ENCODE measurements at places on chromosomes 6 and 20.

DNA sequence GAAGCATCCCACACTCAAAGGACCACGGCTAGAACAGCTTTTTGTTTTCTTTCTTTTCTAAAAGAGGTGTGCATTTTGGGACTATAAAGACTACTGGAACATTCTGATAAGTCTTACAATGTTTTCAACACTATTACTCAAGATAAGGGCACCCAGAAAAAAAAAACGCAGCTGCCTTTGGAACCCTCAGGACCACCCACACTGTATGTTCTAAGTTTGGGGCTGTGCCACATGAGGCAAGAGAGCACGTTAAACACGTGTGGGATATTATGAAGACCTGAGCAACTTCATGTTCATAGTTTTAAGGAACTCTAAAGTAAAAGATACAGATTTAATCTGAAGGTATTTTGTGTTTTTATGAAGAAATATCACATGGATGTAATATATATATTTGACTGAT lies 204.6 kb downstream of the FOXC1 start:
- no peak for DNase-seq

- DNase-seq: no peak
Measured at GRCh38 chr6:125811259-125811658, 20.5 kb downstream of the NCOA7 start.

GRCh38 chr6:130032758-130033340 lies 14.5 kb downstream of the L3MBTL3 start:
- DNase-seq: no peak

- DNase-seq: no peak
Measured at GRCh38 chr20:32709632-32710121, 33.6 kb downstream of the COMMD7 start.

DNA sequence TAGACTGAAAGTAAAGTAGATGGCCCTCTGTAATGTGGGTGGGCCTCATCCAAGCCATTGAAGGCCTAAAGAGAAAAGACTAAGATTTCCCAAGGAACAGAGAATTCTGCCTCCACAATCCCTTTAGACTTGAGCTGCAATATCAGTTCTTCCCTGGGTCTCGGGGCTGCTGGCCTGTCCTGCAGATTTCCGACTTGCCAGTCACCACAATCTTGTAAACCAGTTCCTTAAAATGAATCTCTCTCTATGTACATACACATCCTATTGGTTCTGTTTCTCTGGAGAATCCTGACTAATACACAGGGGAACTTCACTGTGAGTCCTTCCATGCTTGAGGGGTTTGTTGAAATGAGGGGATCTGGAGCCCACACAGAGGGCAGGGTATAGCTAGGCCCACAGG lies 12.9 kb downstream of the CCDC170 start:
- DNase-seq: no peak

DNA sequence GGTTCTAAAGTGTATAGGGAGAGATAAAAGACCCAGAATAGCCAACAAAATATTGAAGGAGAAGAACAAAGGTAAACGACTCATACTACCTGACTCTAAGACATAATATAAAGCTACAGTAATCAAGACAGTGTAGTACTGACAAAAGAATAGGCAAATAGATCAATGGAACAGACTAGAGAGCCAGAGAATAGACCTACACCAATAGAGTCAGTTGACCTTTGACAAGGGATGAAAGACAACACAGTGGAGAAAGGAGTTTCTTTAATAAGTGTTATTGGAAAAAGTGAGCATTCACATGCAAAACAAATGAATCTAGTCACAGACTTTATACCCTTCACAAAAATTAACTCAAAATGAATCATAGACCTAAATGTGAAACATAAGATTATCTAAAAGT lies 96.4 kb downstream of the ISM1 start:
- no peak for DNase-seq

GRCh38 chr6:6907286-6907685 lies 200.5 kb upstream of the RREB1 start:
- DNase-seq: no peak

- DNase-seq: peak; percentile 32
Measured at GRCh38 chr6:3849681-3850450, 693 bp downstream of the FAM50B start.

- DNase-seq: no peak
Measured at GRCh38 chr6:144820270-144820669, 535.1 kb downstream of the UTRN start.

- DNase-seq: no peak
Measured at GRCh38 chr20:24499472-24499871, 30.0 kb downstream of the SYNDIG1 start.

- no peak for DNase-seq
Measured at GRCh38 chr20:24683676-24684075, 214.2 kb downstream of the SYNDIG1 start.

DNA sequence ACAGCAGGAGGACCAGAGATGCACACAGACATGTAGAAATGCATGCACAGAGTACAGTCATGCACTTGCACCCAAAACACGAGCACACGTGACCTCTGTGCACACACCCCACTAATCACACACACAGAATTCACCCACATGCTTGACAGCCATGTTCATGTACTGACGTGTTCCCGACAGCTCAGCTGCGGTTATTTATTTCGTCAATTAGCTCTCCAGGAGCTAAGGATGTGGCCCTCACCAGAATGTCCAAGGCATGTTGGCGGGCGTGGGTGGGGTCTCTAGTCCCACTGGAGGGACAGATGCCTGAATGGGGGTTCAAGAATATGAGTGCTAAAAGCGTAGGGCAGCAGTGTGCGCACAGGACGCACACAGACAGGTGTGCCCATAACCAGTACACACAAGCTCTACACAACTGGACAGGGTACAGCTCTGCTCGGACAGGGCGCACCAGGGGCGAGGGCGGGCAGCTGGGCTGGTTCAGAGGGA lies 571 bp upstream of the PRPF6 start:
- DNase-seq: no peak

DNA sequence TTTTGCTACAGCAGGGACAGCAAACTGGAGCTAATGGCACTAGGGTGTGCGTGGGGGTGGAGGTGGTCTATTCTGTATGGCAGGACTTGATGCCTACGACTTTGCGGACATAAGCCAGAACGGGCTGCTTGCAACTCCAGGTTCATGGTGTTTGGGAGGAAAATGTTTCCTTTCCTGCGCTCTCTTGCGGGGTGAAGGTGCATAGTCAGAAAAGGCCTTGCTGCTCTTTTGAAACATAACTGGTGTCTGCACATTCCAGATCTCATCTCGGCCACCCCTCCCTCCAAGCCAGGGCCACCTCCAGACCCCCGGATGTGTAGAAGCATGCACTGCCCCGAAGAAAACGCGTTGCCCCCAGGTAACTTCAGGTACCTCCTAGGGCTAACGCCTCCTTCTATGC lies 8.1 kb downstream of the FOXA2 start:
- no peak for DNase-seq

GRCh38 chr20:4898282-4899244 lies 102.7 kb downstream of the SLC23A2 start:
- peak; percentile 97 for DNase-seq

- DNase-seq: no peak
Measured at GRCh38 chr20:22619806-22620205, 35.4 kb upstream of the FOXA2 start.

DNA sequence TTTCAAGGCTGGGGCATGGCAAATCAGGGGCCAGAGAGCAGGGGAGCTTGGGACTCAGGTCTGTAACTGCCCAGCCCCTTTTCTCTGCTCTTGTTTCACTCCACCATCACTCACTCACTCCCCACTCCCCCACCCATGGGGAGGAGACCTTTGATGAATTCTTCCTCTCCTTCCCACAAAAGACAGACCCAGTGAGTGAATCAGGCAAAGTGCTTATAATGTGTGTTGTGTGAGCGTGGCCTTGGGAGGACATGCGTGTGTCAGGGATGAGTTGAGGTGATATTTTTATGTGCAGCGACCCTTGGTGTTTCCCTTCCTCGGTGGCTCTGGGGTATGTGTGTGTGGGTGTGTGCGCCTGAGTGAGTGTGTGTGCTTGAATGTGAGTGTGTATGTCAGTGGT lies 1.0 kb upstream of the CUL9 start:
- no peak for DNase-seq

- DNase-seq: no peak
Measured at GRCh38 chr6:154430481-154430919, 73.9 kb upstream of the IPCEF1 start.

DNA sequence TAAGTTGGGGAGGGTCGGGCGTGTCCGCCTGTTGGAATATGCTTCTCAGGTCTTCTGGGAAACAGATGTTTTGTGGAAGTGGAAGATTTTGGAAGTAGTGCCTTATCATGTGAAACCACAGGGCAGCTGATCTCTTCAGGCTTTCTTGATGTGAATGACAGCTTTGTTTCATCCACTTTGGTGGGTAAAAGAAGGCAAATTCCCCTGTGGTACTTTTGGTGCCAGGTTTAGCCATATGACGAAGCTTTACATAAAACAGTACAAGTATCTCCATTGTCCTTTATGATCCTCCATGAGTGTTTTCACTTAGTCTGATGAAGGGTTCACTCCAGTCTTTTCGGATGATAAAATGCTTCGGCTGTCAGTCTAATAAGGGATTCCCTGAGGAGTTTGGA lies 4.6 kb downstream of the IRF4 start:
- DNase-seq: no peak

DNA sequence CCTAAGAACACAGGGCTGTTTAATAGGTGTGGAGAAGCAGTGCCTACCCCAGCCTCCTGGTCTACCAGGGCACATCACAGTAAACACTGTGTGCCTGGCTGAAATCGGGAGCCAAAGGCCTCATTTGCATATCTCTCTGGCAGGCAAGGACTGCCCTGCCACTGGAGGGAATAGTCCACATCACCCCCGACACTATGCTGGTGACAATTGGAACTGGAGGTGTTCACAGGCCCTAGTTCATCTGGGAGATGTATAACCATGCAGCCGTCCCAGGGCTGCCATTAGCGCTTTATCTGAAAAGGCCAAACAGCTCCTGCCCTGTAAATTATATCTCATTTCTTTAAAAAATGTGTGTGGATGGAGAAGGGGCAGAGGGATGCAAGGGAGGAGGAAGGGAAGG lies 150.3 kb downstream of the LINC00237 start:
- DNase-seq: no peak

DNA sequence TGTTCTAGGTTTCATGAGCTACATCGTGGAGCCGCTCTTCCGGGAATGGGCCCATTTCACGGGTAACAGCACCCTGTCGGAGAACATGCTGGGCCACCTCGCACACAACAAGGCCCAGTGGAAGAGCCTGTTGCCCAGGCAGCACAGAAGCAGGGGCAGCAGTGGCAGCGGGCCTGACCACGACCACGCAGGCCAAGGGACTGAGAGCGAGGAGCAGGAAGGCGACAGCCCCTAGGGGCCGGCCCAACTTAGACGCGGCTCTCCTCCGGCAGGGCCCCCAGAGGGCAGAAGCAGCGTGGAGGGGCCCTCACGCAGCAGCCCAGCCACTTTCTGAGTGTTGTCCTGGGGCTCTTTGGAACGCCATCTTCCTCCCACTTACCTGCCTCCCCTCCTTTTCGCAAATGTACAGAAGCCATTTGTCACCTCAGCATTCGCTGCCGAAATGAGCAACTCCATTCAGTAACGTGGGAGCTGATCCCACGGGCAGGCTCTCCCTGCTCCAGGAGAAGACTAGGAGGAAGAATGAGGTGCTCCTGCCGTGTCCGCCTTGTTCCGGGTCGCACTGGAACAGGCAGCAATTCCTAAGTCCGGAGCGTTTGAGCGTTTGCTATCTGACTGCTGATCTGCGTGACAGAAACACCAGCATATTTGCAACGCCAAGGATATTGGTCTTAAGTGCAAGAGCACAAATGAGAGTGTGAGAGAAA lies 58.4 kb downstream of the MTFR2 start:
- no peak for DNase-seq

DNA sequence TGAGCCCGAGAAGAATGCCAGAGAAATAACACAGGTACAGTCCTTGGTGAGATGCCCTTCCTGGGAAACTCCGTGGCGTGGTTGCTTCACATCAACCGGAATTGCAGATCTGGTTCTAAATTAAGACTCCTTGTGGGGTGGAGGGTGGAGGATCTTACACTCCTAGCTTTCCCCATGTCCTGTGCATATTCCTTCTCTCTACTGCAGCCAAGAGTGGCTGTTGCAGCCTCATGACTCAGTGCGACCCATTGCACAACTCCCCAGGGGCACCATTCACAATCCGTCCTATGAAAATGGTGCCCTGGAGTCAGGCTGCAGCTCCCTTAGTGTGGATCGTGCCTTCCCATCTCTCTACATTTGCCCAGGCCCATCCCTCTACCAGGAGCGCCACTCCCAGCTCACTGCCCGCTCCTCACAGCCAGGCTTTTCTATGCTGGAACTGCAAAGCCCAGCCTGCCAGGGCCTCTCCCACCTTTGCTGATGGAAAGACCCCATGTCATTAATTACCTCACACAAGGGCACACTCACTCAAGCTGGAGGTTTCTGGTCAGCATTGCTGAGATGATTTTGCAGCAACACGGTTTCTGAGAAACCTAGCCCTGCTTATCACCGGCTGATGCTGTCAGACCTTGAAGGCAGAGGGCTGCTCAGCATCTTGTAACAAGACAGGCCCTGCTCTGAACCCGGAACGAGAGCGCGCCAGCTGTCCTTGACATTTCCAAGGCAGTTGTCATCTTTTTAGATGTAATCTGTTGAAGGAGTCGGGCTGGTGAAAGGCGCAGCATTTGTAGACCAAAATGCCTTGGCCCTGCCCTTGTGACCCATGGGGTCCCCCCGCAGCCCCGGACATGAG lies 39.7 kb downstream of the SIRPA start:
- DNase-seq: peak; percentile 88

- peak; percentile 52 for DNase-seq
Measured at GRCh38 chr6:31642798-31643570, 9.5 kb downstream of the BAG6 start.

DNA sequence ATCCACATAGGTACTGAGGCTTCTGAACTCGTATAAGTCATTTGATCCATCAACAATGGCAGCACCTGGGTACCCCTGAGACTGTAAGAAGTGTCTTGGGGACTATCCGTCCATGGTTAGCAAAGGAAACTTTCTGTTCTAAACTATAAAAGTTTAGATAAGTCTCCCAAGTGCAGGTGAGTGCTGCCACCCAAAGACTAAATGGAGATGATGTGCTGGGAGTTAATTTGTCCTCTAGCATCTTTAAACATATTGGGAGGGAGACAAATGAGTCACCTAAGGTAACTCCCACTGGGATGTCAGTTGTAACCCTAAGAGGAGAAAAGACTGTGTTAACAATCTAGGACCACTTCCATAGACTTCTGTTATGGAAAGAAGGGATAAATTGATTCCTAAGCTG lies 6.2 kb downstream of the BEND6 start:
- DNase-seq: no peak

DNA sequence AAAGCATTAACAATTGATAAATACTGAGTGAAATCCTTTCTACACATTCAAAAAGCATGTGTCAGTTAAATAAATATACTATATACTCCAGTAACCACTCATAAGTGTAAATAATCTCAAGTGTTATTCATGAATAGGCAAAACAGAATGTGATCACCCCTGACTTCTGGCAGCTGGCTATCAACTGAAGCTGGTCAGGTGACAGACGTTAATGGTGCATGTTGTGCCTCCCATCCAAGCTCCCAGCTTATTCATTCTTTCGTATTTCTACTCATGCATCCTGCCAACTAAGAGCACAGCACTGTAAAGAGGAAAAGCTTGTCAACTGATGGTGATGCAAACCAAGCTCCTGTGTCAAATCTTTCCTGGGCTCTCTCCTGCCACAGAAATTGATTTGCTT lies 7.7 kb downstream of the PSMB1 start:
- no peak for DNase-seq

GRCh38 chr20:24772667-24773066 lies 176.4 kb upstream of the CST7 start:
- DNase-seq: no peak
